ENCODE measurements at places on chromosomes 4 and X.
A peak's percentile ranks its signal among the peaks of the same experiment; 100 is the strongest.

GRCh38 chrX:15679246-15679645 is 14.6 kb upstream of the CLTRN start:
- no peak for DNase-seq

DNA sequence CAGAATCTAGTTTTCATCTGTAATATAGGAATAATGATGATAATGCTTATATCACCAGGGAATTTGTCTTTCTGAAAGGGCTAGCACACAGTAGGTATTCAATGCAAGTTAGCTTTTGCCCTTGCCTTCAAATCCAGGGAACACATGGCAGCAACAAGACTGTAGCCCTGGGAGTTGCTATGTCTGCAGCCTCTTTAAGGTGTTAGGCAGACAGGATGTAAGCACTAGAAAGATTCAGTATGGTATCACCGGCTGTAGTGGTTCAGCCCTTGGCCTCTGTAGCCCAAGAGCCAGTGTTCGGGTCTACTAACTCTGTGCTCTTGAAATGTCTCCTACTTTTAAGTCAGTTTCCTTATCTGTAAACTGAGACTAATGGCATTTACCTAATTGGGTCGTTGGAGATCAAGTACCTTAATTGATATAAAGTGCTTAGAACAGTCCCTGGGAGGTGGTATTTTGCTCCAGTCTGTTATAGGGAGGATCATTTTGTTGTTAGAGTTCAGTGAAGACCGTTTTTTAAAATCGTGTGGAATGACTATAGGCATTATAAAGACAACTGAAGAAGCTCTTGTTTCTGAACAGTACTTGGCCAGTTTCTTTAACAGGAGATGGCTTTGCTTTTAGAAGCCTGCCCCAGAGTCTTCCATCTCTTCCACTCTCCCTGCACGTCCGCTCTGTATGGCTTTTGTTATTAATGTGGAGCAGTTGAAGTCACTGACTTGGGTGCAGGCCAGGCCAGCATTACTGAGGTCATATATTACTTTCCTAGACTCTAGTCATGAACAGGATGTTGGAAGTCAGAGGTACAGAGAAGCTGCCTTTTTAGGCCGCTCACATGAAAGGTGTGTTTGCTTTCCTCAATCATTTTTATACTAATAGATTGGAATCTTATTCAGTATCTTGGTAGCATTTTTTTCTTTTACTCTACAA is 44.8 kb downstream of the GAB1 start:
- no peak for DNase-seq

- no peak for DNase-seq
Measured at GRCh38 chr4:2402048-2402842, 16.2 kb downstream of the ZFYVE28 start.

- DNase-seq = no peak
Measured at GRCh38 chr4:188295899-188296298, 156.7 kb downstream of the TRIML1 start.

- no peak for DNase-seq
Measured at GRCh38 chrX:47446431-47446830, 36.6 kb downstream of the ZNF41 start.

- DNase-seq = peak; percentile 9
Measured at GRCh38 chr4:168475745-168476144, 4.5 kb downstream of the DDX60L start.

DNA sequence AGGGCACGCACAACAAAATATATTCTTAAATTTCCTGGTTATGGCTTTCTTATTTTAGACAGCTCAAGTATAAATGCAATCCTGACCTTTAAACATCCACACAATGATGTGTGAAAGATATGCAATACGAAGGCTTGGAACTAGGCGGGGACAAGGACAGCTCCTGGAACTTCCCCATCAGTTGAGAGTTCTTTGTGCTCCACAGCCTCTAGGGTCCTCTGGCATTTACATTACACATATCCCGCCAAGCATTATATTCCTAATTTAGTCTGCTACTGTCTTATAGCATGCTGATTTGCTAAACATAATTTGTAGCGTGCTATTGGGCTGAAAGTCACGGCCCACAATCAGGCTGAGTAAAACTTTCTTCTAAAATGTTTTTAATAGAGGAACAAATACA is 74.4 kb downstream of the FTHL17 start:
- DNase-seq = no peak

DNA sequence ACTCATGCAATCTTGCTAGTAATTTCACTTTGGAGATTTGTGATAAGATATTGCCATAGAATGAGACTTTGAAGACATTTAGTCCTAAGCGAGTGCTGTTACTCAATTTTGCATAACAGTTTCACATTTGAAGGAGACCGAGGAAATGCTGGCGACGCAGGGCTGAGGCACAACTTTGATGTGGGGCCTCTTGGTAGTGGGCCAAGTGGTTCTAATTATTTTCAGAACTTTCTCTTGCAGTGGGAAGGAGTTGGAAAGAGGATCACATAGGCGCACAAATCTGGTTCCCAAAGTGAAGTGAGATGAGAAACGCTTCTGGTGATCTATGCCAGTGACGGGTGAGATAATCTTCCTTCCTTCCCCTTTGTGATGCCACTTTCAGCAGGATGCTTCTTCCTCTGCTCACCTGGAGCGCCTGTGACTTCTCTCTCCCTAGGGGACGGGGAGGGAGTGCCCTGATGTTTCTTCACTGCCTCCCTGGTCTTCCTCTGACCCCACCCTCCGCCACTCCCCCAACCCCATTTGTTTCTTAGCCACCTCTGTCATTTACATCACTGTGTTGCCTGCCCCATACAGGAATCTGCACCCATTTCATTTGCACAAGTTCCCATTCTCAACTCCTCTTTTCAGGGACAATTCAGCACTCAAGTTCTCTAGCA is 138.9 kb upstream of the MID1 start:
- DNase-seq = no peak

Measured in activated T-cell treated with anti-CD3 and anti-CD28 coated beads for 4 hours (primary cell).